ENCODE measurements at places on chromosomes 7 and 10.

GRCh38 chr7:140683657-140684056, 10.9 kb downstream of the ADCK2 start:
- DNase-seq = no peak

DNA sequence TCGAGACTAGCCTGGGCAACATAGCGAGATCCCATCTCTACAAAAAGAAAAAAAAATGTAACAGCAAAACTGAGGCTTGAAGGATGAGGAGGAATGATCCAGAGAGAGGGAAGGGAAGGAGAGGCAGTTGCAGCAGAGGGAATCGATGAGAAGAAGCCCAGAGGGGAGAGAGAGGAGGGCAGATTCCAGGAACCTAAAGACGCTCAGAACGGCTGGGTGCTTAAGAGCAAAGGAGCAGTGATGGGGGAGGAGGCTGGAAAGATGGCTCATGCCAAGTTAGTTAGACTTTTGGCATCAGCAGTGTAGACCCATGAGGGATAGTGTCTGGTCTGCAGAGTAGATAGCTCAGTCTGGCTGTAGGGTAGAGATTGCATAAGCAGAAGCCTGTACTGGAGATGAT, 10.3 kb upstream of the MUC17 start:
- DNase-seq = no peak

DNA sequence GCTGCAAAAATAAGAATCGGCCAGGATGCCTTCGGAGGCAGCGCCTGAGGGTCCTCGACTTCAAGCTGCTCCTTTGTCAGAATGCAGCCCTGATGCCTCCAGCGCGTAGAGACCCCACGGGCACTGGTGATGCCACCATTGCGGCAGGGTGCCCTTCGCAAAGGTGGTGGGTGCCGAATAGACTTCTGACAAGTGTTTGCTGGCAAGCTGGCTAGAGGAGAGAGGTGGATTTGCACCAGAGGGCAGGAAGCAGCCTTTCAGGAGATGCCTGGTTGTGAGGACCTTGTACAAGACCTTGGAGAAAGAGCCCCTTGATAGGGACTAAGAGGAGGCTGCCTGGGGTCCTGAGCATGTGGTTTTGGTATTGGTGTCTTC, 103.2 kb upstream of the PPIF start:
- no peak for DNase-seq

DNA sequence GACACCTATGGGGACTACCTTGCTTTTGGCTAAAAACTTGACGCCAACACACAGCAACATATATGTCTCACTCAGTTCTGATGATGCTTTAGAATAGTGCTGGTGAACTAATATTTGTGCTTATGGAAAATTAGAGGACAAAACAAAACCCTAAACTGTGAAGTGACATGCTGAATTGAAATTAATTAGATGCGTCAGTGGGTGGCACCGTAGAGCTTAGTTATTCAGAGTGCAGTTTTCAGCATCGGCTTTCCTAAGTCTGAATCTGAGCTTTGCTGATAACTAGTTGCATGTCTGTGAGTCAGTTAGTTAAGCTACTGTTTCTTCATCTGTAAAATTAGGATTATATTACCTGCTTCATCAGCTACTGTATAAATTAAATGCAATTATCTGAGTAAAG, 245.0 kb upstream of the SORCS1 start:
- DNase-seq = no peak

DNA sequence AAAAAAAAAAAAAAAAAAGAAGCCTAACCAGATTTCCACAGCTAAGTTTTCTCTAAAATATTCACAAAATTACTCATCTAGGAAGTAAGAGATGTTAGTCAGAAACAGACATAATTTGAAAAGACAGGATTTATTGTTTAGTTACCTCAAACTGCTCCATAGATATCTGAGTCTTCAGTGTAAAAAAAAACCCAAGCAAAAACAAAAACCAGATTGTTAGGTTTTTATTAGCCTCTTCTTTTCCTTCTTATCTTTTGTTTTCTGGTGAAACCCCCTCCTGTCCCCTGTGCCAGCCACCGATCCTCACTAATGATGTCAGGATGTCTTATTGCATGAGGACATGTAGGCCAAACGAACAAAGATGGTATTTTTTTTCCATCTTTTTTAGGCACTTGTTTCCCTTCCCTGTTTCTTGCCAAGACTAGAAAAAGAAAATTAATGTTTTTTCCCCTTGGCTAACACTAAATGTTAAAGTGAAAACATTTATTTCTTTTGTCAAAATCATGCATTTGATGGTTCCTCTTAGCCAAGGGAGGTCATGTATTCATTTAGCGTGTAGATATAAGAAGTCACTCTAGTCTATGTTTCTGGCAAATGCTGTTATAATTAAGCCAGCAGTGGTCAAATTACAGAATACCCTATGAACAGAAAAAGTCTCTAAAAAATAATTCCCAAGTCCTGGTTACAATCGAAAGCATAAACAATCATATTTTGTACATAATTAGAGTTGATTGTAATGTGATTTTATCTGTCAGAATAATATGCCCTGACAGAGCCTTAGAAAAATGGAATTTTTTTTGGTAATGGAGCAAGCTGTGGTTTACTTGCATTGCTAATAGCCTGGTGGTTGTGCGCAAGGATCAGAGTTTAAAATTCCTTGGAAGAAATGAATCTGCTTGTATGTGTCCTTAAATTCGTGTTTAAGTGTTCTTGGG, 702.4 kb upstream of the FZD8 start:
- no peak for DNase-seq

DNA sequence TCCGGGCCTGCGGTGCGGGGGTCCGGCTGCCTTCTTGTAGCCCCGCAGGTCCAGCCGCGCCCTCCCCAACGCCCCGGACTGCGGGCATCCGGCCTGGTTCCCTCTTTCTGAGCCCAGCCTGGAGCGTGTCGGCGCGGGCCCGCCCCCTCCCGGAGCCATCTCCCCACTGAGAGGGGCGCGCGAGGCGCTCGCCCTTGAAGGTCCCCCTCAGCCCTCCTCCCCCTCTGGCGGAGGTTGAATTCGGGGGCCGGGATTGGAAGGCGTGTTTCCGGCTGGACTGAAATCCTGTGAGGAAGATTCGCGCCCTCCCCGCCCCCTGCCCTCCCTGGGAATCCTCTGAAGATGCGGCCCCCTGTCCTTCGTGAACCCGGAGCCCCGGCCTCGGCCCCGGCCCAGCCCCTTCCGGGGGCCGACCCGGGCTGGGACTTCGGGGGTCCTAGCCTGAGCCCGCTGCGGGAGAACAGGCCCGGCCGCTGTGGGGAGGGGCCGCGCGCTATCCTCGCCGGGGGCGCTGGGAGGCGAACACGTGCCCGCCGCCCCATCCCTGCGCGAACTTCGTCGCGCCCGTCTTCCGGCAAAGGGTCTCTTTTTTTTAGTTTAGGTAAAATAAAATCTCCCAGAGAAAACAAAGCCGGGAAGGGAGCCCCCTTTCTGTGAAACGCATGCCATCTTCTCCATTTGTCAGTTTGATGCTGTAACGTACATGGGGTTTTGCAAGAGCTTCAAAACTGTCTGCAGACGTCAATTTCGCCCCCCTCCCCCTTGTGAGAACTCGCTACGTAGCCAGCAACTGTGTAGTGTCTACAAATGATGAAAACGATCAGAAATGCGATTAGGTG, 636 bp downstream of the PDCD4 start:
- peak; percentile 49 for DNase-seq

- DNase-seq = no peak
Observed at GRCh38 chr7:139452958-139453672, 30.4 kb downstream of the KLRG2 start.

DNA sequence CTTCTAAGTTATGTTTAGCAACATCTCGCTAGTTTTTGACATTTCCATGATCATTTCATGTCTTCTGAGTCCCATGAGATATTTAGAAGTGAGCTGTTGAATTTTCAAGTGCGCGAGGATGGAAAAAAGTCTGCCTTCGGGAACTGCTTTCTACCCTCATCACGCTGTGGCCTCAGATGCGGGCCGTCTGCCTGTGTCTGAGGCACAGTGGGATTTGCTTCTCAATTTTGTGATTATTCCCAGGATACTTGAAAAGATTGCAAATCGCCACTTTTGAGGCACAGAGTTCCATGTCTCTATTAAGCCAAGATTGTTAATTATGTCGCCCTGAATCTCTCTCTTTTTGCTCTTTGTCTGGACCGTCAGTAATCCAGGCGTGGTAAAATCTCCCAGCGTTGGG, 30.8 kb upstream of the NKX6-2 start:
- no peak for DNase-seq

DNA sequence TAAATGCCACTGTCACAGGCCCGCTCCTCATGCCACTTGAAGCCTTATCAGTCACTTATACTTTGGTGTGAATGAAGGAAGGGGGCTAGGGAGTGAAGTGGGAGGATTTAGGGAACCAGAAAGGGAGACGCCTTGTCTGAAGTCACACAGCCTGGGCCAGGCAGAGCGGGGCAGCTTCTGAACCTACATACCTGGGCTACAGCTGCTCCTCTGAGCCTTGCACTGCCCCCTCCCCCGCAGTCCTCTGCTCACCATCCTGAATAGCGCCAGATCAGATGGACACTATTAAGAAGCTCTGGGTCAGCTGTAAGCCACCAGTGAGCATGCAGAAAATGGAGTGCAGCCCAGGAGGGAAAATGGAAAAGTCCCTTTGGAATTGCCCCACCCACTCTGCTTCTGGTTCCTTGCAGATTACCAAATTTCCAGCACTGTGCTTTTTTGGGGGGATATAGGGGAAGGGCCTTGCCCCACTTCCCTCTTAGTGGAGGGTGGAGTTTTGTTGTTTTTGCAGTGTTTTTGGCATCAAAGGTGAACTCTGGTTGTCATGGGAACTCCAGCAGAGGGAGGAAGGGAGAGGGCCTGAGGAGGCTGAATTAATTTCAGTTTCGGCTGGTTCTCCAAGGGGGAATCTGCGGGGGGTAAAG, 35.0 kb upstream of the ADCYAP1R1 start:
- DNase-seq = no peak

- peak; percentile 0 for DNase-seq
Observed at GRCh38 chr10:69179089-69179742, 818 bp upstream of the SUPV3L1 start.

GRCh38 chr7:156618780-156619367, 21.7 kb upstream of the RNF32 start:
- no peak for DNase-seq

DNA sequence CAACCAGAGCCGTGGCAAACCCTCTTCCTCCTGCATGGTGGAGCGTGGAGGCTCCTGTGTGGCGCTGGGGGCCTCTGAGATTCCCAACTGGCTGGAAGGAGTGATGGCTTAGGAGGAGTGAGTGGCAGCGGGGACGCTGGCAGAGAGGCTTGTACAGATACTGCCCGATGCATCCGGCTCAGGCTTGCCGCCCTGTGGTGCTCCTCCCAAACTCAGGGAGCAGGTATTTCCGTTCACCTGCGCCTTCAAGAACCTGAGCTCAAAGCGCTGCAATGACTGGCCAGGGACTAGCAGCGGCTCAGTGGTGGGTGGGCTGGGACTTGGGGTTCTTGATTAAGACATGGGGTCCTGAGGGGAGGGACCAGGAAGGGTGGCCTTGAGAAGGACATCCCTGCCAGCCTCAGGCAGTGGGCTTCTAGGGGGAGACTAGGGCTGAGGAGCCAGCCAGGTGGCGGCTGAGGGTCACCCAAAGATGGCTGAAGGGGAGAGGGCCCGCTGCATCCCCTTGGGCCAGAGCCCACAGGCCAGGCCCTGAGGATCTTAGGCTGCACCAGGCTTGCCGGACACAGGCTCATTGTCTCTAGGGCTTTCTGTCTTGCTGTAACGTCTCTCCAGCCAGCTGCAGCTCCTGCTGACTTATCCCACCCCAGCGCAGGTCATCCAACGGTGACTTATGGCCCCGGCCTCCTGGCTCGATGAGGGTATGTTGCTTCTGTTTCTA, 3.2 kb downstream of the ZNF775 start:
- DNase-seq = no peak

DNA sequence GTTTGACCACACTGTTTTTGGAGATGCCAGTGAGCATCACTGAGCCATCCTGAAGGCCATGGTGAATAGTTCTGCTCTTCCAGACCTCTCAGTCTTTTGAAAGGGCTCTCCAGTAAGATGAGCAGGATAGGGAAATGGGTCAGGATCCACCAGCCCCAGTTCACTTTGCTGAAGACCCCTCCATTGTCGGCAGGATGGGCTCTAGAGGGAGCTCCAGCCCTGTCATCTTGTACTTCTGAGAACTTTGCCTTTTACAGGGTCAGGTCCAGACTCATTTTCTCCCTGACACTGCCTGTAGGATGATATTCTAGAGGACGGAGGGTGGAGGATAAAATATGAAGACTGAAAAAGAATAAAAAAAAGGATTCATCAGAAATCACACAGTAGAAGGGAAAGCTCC, 13.1 kb downstream of the LHFPL3 start:
- no peak for DNase-seq

DNA sequence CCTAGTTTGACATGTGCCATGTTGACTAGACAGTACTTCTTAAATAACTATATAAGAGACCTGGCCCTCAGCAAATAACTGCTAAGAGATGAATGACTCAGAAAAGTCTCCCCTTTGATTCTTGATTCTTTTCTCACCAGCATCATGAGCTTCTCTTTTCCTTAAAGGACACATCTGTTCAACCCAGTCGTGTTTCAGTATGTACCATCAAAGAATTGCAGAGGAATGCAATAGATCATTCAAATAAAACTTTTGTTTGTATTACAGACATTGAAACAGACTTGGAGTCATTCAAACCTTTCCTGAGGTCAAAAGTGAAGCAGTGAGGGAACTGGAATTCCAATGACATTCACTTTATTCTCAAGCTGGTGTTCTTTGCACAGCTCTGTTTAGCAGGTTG, 598.3 kb upstream of the GHITM start:
- no peak for DNase-seq

DNA sequence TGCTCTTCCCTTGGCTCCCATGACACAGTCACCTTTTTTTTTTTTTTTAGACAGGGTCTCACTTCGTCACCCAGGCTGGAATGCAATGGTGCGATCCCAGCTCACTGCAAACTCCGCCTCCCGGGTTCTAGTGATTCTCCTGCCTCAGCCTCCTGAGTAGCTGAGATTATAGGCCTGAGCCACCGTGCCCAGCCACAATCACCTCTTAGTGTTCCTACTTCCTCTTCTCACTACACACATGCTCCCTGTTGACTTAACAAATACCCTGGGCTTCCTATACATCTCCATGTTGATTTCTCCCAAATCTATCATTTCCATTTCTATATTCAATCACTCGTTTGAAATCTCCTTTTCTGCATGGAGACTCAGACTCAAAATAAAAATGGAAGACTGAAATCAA, 91.7 kb downstream of the CUBN start:
- DNase-seq = no peak

All from stimulated activated CD4-positive, alpha-beta T cell treated with anti-CD3 and anti-CD28 coated beads, Interleukin-1b, Interleukin-23, amount 100 ng/mL, for 1 hour (primary cell).